Left lobe of liver (tissue), 2 donors: ENCODE measurements at places on chromosomes 7 and 10.
A peak's percentile ranks its signal among the peaks of the same experiment; 100 is the strongest.

DNA sequence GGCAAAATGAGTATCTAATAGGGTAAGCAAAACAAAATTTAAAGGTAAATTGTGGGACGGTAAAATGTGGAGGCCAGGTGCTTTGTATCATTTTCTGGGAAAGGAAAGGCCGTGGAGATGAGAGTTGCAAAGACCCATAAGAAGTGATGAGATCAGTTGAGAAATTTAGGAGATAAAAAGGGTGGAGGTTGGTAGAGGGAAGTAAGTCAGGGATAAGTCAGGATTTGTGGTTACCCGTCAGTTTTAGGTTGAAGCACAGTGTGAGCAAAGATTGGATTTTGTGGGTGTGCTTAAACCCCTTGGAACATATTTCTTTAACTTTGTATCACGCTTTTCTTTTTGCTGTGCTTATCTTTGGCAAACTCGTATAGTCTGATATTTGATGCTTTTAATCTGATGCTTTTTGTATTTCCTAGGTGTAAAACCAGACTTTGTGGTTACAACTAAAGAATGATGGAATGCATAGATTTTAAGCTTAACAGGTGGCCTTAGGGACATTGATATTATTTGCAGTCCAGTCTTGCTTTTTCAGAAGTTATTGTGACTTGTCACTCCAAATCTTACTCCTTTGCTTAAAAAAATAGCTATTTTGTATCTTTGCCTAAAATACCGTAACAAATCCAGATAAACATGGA, 1.2 kb downstream of the BTRC start:
- no peak for DNase-seq

DNA sequence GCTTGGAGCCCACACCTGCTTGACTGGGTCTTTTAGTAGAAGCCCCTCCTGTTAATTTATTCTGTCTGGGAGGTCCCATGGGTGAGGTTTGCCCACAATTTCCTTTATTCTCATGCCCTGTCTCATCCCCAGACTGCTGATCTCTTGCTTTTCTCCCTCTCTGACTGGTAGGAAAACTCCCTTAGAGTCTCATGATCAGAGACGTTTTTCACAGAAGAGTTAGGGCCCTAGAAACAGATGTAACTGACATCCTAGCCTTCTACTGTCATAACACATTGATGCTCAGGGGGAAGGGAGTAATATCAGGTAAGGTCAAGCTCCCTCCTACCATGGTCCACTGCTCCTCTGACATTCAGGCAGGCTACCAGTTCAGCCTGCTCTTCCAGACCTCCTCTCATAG, 43.7 kb upstream of the WASL start:
- DNase-seq: no peak

- DNase-seq: no peak
Measured at GRCh38 chr7:130639388-130639787, 29.2 kb downstream of the COPG2 start.

DNA sequence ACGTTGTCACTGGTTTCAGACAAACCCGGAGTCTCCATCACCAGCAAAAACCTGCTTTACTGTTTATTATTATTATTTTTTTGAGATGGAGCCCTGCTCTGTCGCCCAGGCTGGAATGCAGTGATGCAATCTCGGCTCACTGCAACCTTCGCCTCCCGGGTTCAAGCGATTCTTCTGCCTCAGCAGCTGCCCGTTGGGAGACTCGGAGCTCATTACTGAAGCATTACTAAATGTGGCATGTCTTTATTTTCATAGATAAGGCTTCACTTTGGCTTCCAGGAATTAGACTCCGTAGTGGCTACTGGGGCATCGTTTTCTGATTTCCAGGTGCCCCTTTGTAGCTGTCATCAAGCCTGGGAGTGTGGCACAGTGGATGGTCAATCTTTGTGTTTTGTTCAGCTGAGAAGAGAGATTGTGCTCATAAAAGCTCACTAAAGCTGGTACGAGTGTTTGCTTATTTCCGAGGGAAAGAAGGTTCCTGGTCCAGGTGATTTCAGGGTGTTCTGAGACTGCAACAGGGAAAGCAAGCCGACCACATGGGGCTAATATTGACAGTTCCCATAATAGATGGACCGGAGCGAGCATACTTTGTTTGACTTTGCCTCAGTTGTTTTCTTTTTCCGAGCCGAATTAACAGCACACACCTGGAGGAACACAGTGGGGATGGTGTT, 163.1 kb downstream of the CAMK1D start:
- DNase-seq: peak; percentile 5

DNA sequence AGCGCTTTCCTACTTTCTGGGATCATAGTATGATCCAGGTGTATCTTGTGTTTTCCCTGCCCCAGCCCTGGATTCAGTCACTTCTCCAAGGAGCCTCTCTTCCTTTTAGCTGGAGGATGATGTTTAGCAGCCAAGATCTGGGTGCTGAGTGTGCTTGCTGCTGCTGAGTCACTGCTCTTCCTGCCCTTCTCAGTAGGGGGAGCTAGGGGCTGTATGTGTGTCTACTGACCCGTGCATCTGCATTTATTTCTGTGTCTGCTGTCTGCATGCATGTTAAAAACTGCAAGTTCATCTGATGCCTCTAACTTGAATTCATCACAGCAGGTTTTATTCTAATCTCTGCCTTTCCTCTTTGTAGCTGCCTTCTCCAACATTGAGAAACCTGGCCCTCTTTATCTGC, 31.6 kb downstream of the MGMT start:
- no peak for DNase-seq

DNA sequence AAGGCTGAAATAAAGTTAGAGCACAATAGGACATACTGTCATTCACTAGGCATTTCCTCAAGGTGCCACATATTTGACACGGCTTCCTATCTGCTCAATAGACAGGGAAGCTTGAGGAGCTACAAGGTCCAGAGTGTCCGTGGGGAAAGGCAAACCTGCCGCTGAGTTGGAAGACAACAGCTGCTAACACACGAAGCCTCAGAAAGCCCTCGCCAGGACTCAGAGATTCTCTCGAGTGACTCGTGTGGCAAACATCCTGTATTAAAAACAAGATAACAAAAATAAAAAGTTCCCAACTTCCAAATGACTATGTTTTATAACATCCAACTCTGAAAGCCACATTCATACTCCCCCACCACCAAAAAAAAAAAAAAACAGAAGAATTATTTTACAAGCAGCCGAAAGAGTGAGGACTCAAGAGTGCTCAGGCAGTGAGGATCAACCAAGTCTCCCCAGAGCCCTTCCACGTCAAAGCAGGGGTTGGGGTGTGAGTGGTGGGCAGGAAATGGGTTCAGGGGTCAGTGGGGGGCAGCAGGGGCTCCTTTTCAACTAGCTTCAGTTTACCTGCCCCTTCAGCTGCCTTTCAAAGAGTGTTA, 67.6 kb downstream of the STK17A start:
- DNase-seq: no peak

DNA sequence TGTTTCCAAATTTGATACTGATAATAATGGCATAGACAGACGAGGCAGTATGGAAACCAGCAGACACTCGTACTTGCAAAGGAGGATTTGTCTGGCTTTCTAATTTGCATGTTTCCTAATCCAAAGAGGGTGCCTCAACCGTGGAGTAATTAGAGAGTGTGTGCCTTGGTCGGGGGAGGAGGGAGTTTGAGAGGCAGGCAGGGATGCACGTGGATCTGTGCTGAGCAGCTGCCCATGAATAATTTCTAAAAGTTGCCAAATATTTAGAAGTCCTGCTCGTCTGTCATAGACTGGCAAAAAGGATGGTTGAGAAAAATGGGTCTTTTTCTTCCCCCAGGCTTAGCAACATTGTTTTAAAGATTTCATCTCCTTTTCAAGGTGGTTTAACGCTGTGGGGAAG, 69.4 kb downstream of the PTPRE start:
- DNase-seq: no peak

DNA sequence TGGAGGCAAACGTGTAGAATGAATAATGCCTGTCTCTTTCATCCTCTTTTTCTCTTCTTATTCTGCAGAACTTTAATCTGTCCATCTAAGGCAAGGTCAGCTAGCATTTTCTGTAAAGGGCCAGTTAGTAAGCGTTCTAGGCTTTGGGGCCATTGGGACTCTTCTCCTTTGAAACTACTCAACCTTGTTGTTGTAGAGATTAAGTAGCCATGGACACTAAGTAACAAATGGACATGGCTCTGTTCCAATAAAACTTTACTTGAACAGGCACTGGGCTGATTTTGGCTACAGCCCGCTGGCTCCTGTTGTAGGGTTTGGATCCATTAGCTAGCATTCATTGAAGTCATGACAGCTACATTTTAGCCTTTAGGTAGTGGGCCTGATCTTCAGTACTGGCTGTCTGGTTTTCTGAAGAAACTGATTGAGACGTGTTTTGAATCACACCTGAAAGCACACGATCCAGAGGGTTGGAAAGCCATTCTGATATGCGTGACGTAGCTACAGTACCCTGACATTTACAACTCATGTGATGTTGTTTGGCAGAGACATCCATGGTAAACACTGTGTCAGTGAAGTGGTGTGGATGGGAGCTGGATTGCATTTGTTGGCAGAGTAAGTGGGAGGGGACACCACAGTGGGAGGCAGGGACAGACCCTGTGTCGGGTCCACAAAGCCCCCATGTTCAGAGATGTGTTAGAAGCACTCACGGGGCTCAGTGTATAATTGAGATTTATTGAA, 92.5 kb downstream of the MTPN start:
- DNase-seq: no peak

GRCh38 chr10:121112579-121113384, 261.6 kb downstream of the WDR11 start:
- no peak for DNase-seq

DNA sequence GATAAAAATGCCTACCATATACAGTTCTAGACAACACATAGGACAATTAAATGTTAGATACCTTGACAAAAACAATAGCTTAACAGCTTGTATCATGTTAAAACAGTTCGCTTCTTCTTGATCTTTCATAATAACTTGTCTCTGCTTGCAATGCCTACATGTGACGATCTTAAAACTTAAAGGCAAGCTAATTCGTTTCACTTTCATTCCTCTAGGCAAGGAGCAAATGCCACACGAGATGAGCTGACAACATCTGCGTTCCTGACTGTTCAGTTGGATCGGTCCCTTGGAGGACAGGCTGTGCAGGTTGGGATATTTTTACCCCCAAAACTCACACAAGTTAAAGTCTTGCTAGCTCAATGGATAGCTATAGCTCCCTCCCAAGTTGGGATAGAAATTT, 51.6 kb upstream of the ARL4A start:
- no peak for DNase-seq

- no peak for DNase-seq
Measured at GRCh38 chr7:48011951-48012350, 17.0 kb downstream of the SUN3 start.

DNA sequence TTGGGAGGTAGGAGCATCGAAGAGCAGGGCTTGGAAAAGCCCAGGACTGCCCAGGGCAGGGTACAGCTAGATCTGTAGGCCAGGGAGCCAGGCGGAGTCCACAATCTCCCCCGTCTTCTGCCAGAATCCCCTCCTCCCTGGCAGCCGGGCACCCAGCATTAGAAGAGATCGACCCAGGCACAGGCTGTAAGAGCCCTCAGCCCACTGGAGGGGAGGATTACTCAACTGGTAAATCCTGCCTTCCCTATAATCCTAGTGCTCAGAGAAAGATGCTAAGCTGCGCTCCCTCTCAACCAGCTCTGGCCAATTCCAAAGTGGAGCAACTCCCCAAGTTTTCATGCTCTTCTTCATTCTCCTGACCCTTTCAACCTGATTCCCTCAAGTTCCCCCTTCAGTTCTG, 3.2 kb downstream of the SPOCK2 start:
- DNase-seq: no peak

GRCh38 chr7:152052771-152053170, 27.3 kb downstream of the GALNT11 start:
- no peak for DNase-seq
